Keratinocyte (primary cell): ENCODE measurements at places on chromosomes 4 and X. TPM values are rescaled to one million over a fixed set of nuclear protein-coding genes. Genes with fewer than 3 reads are reported as not detected.

DNA sequence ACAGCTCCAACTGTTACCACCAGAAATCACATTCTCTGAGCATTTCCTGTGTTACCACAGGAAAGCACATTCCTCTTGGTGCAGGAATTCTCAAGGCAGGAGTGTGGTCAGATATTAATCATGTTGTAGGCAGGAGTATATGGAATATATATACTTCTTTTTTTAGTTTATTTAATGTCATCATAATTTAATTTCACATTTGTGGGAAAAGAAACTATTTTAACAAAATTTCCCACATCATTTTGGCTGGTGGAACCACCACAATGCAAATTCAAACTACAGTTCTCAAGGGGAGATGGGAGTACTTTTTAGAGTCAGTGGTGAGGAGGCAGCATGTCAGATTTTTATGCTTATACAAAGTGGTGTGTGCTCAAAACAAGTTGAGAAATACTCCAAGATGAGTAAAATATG lies 139.0 kb downstream of the ATP10D start:
- DNase-seq, result no peak

DNA sequence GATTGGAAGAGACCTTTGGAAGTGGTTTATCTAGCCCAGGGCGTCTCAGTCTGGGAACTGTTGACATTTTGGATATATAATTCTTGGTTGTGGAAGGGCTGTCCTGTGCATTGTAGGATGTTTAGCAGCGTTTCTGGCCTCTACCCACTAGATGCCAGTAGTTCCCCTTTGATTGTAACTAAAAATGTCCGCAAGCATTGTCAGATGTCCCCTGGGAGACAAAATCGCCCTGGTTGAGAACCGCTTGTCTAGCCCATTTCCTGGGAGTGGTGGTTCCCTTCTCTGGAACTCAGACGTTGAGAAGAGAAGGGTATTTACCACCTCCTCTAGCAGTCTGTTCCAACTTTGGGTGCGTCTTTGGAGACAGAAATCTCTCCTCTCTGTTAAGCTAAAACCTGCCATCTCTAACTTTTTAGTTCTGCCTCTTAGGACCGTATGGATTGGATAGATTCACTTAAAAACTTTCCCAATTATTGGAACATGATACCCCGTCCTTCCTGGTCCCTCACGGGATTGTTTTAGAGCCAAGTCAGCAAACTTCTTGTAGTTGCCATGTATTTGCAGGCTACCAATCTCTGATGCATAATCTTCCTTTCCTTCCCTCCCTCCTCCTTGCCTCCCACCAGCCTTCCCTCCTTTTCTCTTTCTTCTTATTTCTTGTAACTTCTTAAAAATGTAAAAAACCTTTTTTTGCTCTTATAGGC lies 13.9 kb downstream of the TMEM165 start:
- no peak for DNase-seq

- DNase-seq, result no peak
Observed at GRCh38 chr4:38136604-38137003, 176.4 kb downstream of the PTTG2 start.

Gene SAGE1
- not detected in 3 replicates for polyA plus RNA-seq

- no peak for DNase-seq
Observed at GRCh38 chr4:126611900-126612299, 1020.9 kb upstream of the INTU start.

DNA sequence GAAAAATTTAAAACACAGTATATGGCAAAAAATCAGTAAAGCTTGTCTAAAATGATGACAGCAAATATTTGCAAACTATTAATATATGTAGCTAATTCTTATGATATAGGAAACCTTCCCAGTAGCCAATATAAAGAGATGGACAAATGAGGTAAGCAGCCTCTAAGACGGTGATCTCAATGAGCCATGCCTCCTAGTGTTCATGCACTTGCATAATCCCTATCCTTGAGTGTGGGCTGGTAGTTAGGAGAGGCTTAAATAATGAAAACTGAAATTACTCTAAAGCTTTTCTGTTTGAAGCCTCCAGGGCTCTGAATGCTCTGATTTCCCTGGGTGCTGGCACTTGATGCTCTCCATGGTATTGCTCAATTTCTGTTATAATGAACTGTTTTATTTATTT lies 24.6 kb upstream of the ARMCX4 start:
- DNase-seq, result no peak

DNA sequence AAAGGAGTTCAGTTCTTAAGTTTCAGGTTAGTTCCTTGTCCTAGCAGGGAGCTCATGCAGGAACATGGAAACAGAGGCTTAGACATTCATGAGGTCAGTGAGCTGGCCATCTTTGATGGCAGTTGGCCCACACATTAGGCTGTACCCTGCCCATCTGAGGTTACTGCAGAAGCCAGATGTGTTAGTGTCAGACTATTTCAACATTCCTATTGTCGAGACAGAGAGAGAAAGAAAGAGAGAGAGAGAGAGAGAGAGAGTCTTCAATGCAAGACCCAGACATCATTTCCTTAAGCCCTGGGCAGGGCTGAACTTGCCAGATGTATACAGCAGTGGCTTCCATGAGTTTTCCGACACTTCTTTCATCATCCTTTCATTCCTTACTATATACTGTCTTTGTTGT lies 91.3 kb downstream of the PPP1R2C start:
- DNase-seq, result no peak

Gene GAGE1
- polyA plus RNA-seq, result not detected in 3 replicates

- no peak for DNase-seq
Observed at GRCh38 chrX:103562801-103563200, 22.5 kb upstream of the TCEAL4 start.

Gene MGARP
- polyA plus RNA-seq, result 0.58 to 0.99 TPM (median 0.94 TPM) in 3 replicates

Gene BMX
- 0.04 to 0.09 TPM (median 0.06 TPM) in 3 replicates for polyA plus RNA-seq

Gene GLOD5
- not detected in 3 replicates for polyA plus RNA-seq

DNA sequence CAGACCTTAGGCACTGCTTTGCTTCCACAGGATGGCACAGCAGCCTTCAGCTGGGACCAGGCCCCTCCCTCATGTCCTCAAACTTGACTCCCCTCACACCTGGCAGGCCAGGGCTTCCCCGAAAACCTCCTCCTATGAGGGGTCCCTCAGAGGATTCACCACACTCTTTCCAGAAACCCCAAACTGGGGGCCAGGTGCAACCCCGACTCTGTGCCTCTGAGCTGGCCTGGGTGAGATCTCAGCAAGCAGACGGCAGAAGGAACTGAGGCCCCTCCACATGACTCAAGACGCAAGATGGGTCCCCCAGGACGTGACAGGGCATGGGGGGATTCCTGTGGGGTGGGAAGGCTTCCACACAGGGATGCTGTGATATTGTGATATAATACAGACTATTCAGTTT lies 6.2 kb downstream of the HCFC1 start:
- DNase-seq, result no peak

DNA sequence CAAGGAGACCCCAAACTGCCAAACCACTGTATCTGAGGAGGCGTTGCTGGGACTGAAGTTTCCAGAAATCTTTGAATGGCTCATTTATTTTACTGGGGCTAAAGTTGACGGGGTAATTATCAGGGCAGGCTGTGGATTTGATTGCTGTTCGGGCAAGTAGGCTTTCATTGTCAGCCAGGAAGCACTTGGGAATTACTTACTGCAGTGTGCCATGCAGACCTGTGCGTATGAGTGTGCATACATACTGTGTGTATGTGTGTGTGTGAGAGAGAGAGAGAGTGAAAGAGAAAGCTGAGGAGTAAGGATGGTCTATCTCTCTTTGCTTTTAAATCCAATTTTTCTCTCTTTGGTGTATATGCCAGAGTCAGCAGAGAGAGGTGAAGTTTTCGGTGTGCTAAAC lies 122.7 kb downstream of the NPNT start:
- DNase-seq, result no peak

GRCh38 chrX:11665168-11666111 lies at the start of gene ARHGAP6:
Gene ARHGAP6 (minus strand): TSS chrX:11665920. CDS start chrX:11664828, 1,092 bp downstream.
- no peak for DNase-seq

Gene PNMA6A
- polyA plus RNA-seq, result 0.14 to 0.41 TPM (median 0.16 TPM) in 3 replicates

Gene GPR78
- 0.05 TPM in 1 of 3 replicates, not detected in the others for polyA plus RNA-seq

DNA sequence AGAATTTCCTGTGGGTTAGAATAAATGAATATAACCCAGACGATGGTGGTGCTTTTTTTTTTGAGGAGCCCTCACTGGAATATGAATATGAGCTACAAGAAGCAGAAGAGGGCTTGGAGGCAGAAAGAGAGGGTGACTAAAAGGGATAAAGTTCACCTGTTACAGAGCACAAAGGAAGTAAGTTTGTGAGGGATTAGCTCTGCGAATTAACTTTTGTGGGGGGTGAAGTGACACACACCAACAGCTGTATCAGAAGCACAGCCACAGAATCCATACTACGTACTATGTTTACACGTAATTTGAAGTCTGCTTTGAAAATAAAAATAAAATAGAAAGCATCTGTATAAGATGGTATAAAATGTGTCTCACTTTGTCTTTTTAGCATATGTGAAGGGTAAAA lies 963.6 kb upstream of the DIAPH2 start:
- DNase-seq, result no peak

GRCh38 chr4:70623323-70623722 lies 5.2 kb upstream of the ENAM start:
- DNase-seq, result no peak

Gene CT55
- not detected in 3 replicates for polyA plus RNA-seq

DNA sequence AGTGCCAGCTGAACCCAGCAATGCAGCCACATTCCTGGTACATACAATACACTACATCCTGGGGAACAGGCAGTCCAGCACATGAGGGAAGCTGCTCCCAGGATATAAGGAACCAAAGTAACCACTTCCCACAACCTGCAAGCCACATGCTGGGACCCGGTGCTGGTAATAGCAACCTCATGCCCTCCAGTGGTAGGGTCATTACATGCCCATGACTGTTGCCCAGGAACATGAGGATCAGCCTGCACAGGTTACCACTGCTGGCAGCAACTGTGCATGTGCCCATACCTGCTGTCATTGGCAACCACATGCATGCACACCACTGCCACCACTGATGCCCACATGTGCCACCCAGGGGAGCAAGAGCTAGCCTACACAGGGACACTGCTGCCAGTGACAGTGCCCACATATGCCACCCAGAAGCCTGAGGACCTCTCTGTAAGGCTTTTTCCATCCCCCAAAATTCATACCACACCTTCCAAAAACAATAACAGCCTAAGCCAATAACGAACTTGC lies 1982.5 kb downstream of the ARAP2 start:
- DNase-seq, result no peak

Gene FAM133A
- polyA plus RNA-seq, result not detected in 3 replicates

Gene DAPP1
- 70.1 to 80.3 TPM (median 73.1 TPM) in 3 replicates for polyA plus RNA-seq

Gene PHKA1
- 5.7 to 7.1 TPM (median 5.7 TPM) in 3 replicates for polyA plus RNA-seq

GRCh38 chrX:149473092-149473491 lies 32.0 kb downstream of the IDS start:
- no peak for DNase-seq

Gene OPHN1
- polyA plus RNA-seq, result 2.5 to 5.8 TPM (median 3.1 TPM) in 3 replicates

DNA sequence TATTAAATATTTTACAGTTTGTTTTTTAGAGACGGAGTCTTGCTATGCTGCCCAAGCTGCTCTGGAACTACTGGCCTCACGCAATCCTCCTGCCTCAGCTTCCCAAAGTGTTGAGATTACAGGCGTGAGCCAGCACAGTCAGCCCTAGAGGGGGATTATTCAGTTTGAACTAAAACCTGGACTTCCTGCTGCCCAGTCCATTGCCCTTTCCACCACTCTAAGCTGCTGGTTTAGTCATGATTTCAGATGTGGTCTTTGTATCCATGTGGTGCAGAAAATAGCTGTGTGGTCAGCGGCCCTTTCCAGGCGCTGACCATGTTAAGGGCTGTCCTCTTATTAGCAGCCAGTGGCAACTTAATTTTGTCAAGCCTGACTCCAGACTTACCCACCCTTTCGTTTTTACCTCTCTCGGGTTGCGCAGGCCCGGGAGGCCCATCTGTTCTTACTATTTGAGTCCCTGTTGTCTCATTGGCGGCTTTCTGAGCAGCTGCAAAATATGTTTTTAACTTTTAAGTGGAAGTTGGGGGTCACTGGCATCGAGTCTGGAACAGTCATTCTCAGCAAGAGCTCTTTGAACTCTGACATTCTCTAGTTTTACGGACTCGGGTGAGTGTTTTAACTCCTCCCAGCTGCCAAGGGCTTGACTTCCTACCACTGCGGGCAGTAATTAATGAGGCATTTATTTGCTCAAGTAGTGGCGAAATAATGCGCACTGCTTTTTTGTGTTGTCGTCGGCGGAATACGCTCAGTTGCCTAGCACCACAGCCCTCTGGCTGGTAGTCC lies 773 bp upstream of the VMA21 start:
- DNase-seq, result no peak

Gene MAGED2
- 77.5 to 116 TPM (median 85.9 TPM) in 3 replicates for polyA plus RNA-seq

Gene NCBP2L
- not detected in 3 replicates for polyA plus RNA-seq

DNA sequence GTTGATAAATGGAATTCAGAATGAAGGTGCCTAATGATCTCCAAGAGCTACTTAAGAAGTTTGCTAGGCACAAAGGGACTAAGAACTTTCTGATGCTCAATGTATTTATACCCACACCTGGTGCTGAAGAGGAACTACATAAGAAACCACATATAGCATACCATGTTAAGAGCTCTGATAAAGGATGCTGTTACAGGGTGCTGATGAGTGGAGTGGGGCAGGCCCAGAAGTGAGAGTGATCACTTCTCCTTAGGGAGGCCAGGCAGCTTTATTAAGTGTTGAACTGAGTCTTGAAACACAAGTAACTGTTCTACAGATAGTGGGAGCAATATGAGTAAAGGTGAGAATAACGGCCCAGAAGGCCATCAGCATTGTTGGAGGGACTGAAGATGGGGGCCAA lies 68.3 kb upstream of the CHRDL1 start:
- no peak for DNase-seq

Gene TCEAL2
- polyA plus RNA-seq, result not detected in 3 replicates

Gene CPEB2
- polyA plus RNA-seq, result 7.6 to 15.1 TPM (median 10.2 TPM) in 3 replicates

Gene AMTN
- not detected in 3 replicates for polyA plus RNA-seq

- DNase-seq, result no peak
Observed at GRCh38 chr4:186746581-186746980, 22.9 kb upstream of the FAT1 start.

GRCh38 chrX:13587786-13588477 lies 18.5 kb downstream of the EGFL6 start:
- no peak for DNase-seq

Gene NMU
- polyA plus RNA-seq, result 4.1 to 12.0 TPM (median 5.2 TPM) in 3 replicates
